ENCODE measurements at places on chromosomes 12 and 14. TPM values are rescaled to one million over a fixed set of nuclear protein-coding genes. Genes with fewer than 3 reads are reported as not detected.

DNA sequence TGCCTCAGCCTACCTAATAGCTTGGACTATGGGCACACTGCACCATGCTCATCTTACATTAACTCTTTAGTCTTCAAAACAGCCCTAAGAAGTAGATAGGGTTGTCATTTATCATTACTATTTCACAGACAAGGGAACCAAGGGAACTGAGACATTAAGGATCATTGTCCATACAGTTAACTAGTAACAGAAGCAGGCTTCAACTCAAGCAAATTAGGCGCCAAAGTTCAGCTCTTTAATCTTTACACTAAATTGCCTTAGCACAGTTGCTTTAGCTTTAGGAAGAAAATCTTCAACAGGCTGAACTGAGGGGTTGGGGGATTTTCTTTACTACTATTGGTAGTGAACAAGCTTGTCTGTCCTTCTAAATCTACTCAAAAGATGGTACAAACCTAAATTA is 68.8 kb upstream of the CAND1 start:
- DNase-seq = no peak
- H3K27me3 ChIP-seq = peaks cover 9% of the 10 kb centered on the region
- peaks cover 5% of the 10 kb centered on the region for H3K4me1 ChIP-seq
- no peak overlapping the region for H3K4me3 ChIP-seq
- no peaks in the 10 kb centered on the region for H3K36me3 ChIP-seq

DNA sequence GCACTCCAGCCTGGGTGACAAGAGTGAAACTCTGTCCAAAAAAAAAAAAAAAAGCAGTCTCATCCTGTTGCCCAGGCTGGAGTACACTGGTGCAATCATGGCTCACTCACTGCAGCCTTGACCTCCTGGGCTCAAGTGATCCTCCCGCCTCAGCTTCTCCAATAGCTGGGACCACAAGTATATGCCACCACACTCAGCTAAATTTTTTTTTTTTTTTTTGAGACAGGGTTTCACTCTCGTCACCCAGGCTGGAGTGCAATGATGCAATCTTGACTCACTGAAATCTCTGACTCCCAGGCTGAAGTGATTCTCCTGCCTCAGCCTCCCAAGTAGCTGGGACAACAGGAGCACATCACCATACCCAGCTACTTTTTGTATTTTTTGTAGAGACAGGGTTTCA is 5.2 kb upstream of the CNPY2 start:
- H3K36me3 ChIP-seq = peaks cover 60% of the 10 kb centered on the region
- no peak overlapping the region for H3K4me3 ChIP-seq

Gene SRGAP1
- total RNA-seq = 1.1 TPM

DNA sequence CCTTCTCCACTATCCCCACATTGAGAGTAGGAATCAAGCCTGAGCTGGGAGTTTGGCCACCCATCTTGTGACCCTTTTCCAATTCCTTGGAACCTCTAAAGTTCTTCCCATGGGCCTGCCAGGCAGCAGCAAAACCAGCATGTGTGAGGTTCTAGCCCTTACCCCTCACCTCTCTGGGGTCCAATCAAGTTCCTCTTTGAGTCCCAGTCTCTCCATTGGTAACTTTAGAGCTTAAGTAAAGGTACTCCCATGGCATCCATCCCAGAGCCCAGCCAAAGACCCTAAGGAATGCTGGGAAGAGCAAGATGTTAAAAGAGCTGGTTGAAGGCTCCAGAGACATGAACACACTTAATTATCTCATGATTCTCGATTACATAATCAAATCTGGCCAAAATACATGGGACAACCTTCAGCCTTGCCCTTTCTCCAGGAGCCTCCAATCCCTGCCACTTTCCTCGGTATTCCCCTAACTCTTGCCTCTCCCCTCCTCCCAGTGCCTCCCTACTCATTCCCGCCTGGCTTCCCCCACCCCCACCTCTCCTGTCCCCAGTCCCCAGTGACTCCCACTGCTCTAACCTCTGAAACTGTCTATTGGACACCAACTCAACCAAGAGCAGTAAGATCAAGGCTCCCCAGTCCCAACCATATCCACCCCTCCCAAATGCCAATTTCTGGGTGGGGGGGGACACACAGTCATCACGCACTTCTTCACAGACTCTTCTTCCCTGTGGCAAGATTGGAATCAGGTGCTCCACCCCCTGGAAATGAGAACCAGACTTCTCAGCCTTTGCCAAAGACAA is 4.8 kb upstream of the TNS2 start:
- no peaks in the 10 kb centered on the region for H3K27me3 ChIP-seq
- peaks cover 7% of the 10 kb centered on the region for H3K4me1 ChIP-seq
- no peak for DNase-seq
- peak overlapping the region; percentile 20 for H3K4me3 ChIP-seq
- no peak overlapping the region for H3K27ac ChIP-seq

GRCh38 chr12:51295651-51296050 is 25.4 kb upstream of the SMAGP start:
- no peaks in the 10 kb centered on the region for H3K27me3 ChIP-seq
- no peak overlapping the region for H3K27ac ChIP-seq
- H3K4me1 ChIP-seq = peaks cover 18% of the 10 kb centered on the region
- no peak overlapping the region for H3K4me3 ChIP-seq
- H3K36me3 ChIP-seq = peaks cover 60% of the 10 kb centered on the region

DNA sequence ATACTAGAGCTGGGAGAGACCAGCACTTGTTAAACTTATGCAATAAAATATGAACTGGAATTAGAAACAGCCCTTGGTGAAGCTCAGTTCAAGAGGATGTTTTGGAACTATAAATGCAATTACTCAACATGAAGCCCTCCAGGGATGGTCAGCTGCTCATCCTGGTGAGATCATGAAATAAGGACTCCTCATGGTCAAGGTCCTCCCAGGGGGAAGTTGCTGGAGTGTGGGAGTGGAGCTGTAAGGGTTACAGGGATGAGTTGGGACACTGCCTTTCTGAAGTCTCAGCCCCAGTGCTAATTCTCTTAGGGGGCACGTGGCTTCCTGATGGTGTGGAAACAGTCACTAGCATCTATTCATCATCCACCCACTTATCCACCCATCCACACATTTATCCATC is 301.7 kb upstream of the SFSWAP start:
- H3K27me3 ChIP-seq = peaks cover 5% of the 10 kb centered on the region
- no peaks in the 10 kb centered on the region for H3K36me3 ChIP-seq
- H3K27ac ChIP-seq = no peak overlapping the region
- DNase-seq = no peak
- H3K4me3 ChIP-seq = no peak overlapping the region
- H3K4me1 ChIP-seq = no peaks in the 10 kb centered on the region

GRCh38 chr14:25231004-25231403 is 181.1 kb upstream of the STXBP6 start:
- no peaks in the 10 kb centered on the region for H3K4me1 ChIP-seq
- H3K27ac ChIP-seq = no peak overlapping the region
- H3K36me3 ChIP-seq = no peaks in the 10 kb centered on the region

Gene RNFT2
- total RNA-seq = 7.5 TPM

DNA sequence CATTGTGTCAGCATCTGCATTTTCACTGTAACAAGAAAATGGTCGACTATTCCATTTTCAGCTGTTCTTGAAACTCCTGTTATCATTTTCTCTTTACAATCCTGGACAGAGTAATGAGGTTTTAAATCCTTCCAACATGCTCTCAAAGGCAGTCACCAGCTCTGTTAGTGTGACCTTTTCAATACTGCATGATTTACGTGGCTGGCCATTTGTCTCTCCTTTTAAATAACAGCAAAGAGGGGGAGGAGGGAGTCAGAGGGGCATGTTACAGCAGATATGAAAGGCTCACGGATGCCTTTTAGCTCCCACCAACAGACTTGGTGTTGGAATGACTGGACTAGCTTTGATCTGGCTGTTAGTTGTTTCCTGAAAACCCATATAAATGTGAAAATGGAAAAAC is 1251.2 kb downstream of the AACS start:
- H3K4me3 ChIP-seq = no peak overlapping the region
- DNase-seq = no peak
- no peaks in the 10 kb centered on the region for H3K4me1 ChIP-seq
- H3K36me3 ChIP-seq = no peaks in the 10 kb centered on the region

Gene POTEM
- total RNA-seq = not detected

Gene LYZ
- 5.3 TPM for total RNA-seq

DNA sequence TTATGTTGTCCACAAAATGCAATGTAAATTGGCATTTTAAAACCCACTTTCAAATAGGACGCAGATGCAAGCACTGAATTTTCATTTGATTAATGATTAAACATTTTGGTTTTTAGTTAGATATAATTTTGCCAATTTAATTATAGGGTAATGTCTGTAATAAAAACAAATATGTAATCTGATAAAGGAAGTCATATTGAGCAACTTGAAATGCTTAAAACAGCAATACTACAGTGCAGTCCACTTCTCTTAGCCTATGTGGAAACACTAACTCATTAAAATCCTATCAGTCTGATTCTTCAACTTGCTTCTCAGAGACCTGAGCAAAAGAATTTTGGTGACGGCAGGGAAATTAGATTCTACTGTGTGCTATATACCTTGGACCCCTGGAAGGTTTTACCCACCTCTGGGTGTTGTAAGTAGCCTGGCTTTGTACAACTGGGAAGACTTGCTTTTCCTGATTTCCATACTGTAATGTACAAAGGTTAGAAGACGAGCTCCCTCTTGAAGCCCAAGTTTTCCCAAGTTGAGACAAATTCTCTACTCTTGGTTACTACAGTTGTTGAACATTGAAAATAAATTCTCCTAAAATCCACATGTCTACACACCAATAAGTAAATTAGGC is 4.1 kb downstream of the TRHDE start:
- no peak overlapping the region for H3K4me3 ChIP-seq
- DNase-seq = no peak
- H3K27me3 ChIP-seq = peaks cover 32% of the 10 kb centered on the region
- H3K4me1 ChIP-seq = peaks cover 6% of the 10 kb centered on the region
- no peak overlapping the region for H3K27ac ChIP-seq

Gene LHX5
- not detected for total RNA-seq

- no peaks in the 10 kb centered on the region for H3K36me3 ChIP-seq
- peaks cover 6% of the 10 kb centered on the region for H3K27me3 ChIP-seq
Measured at GRCh38 chr12:43352001-43352400, 200.0 kb downstream of the ADAMTS20 start.

DNA sequence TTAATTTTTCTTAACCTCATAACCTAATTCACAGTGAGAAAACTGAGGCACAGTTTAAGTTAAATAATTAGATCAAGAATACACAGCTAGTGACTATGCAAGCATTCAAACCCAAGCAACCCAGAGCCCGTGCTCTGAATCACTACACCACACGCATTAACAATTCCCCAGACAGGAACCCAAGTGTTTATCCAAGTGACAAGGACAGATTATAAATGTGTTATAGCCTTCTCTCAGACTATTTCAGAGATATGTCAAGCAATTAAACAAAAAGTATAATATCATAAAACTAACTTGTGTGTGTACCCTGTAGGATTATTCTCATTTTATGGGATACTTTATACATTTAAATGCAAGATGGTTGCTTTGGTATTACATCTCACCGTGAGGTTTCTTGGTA is 43.8 kb downstream of the MED13L start:
- H3K4me3 ChIP-seq = no peak overlapping the region
- peaks cover 38% of the 10 kb centered on the region for H3K4me1 ChIP-seq
- no peak overlapping the region for H3K27ac ChIP-seq
- H3K36me3 ChIP-seq = peaks cover 17% of the 10 kb centered on the region
- H3K27me3 ChIP-seq = no peaks in the 10 kb centered on the region

- H3K4me1 ChIP-seq = no peaks in the 10 kb centered on the region
- no peak overlapping the region for H3K4me3 ChIP-seq
- no peak for DNase-seq
- H3K36me3 ChIP-seq = no peaks in the 10 kb centered on the region
Measured at GRCh38 chr12:77608271-77608824, 222.3 kb upstream of the NAV3 start.

DNA sequence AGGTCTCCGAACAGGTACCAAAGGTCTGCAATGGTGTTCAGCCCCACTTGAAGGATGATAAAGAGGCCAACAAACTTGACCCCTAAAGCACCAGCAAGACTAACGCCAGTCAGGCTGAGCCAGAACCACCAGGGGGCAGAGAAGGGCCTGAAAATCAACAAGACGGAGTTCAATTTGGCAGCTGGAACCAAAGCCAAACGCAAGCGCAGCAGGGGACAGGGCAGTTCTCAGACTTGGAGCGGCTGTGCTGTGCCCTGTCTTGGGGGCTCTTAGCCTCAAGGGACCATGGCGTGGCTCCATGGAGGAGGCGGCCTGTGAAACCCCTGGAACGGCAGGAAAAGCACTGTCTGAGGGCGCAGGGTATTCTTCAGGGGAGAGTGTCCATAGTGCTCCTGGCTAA is 19.6 kb downstream of the POMT2 start:
- H3K4me1 ChIP-seq = no peaks in the 10 kb centered on the region
- peaks cover 46% of the 10 kb centered on the region for H3K36me3 ChIP-seq
- H3K27me3 ChIP-seq = no peaks in the 10 kb centered on the region
- DNase-seq = peak; percentile 32

Gene BCL2L2
- 11.8 TPM for total RNA-seq

Gene CATSPERB
- total RNA-seq = not detected

- peaks cover 19% of the 10 kb centered on the region for H3K27me3 ChIP-seq
- H3K27ac ChIP-seq = no peak overlapping the region
- H3K4me3 ChIP-seq = no peak overlapping the region
- no peak for DNase-seq
Measured at GRCh38 chr14:75627406-75627805, 33.3 kb downstream of the ERG28 start.

GRCh38 chr12:4144676-4145075 is 128.9 kb upstream of the CCND2 start:
- H3K27me3 ChIP-seq = no peaks in the 10 kb centered on the region
- H3K4me3 ChIP-seq = no peak overlapping the region
- no peak for DNase-seq
- peak overlapping the region; percentile 92 for H3K27ac ChIP-seq

DNA sequence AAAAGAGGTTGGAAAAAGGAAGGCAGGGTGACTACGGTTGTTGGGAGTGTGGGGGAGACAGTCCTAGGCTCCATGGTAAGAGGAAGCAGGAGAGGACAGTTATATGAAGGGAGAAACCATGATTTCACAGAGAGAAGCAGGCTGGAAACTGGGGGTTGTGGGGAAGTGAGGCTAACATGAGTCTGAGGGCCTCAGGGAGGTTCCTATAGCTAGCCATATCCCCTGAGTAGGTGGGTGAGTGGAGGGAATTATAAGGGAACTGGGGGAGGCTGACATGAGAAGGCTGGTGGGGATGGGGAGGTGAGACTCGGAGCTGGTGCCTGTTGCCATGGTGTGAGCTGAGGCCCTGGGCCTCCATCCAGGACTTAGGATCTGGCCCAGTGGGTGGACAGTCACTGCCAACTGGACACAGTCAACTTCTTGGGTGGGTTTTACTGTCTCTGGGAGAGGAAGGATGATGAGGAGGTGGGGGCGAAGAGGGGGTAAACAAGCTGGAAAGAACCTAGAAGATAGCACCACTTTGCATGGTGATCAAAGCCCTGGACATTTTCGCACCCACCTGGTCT is 1.4 kb downstream of the RNASE13 start:
- H3K27ac ChIP-seq = no peak overlapping the region
- no peak for DNase-seq
- no peak overlapping the region for H3K4me3 ChIP-seq

Gene AP5M1
- total RNA-seq = 54.6 TPM

Data from activated B cell treated with CpG ODN at 0.5 μM for 24 hours (primary cell).